Fibroblast of lung (primary cell): ENCODE measurements at places on chromosomes 4 and X. TPM values are rescaled to one million over a fixed set of nuclear protein-coding genes. Genes with fewer than 3 reads are reported as not detected.

- DNase-seq, result no peak
These were observed 526.6 kb upstream of the SLIT2 start for GRCh38 chr4:19725130-19725529.

GRCh38 chr4:157898836-157899605 is 273.8 kb downstream of the GASK1B start:
- DNase-seq, result no peak

DNA sequence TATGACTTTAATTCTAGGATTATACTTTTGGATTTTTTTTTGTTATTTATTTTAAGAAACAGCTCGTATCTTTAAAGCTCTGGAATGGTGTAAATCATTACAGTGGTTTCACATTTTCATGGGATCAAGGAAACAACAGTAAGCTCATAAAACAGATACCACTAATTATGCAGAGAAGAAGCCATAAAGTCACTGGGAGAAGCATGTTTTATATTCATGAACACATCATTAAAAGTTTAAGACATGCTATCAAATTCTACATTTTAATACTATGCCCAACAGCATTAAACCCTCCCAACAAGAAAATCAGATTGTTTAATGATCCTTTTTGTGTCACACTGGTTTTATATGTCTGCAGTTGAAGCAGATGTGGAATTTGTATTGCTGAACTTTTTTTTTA is 149.9 kb downstream of the FBXO8 start:
- no peak for DNase-seq

DNA sequence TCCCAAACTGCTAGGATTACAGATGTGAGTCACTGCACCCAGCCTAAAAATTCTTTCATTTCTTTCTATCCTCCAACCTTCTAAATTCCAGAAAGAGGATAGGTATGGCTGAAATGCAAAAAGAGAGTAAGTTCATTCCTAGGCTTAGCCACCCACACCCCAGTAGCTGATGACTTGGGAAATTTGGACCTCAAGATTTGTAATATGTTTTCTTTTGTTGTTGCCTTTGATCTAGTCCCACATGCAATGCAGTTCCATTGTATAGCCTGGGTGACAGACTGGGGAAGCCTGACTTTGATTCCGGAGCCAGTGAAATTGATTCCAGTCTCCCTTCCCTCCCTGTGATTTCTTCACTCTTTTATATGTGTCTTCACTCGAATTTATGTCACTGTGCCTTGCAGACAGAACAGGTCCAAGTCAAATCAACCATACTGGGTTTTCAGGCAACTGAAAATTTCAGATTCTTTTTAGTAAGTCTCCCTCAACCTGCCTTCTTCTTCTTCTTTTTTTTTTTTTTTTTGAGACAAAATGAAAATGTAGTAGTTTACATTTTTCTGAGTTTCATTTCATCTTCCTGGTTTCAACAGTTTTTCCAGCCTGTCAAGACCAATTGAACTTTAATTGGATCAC is 176.2 kb upstream of the RBPJ start:
- peak; percentile 12 for DNase-seq

DNA sequence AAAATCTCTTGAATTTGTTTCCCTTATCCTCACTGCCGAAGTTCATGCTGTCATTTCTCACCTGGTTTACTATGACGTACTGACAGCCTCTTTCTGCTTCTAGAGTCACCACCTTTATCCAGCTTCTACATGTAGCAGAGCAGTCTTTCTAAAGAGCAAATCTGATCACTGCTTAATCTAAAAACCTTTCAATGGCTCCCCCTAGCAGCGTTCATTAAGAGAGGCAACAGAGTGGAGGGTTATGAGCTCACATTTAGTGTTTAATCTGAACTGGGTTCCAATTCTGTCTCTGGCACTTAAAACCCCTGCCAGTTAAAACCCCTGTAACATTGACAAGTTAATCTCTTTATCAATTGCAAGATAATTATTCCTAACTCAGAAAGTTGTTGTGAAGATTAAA is 4.4 kb downstream of the RBPJ start:
- peak; percentile 51 for DNase-seq

PAGE4 gene
- not detected in 2 replicates for polyA plus RNA-seq

VAMP7 gene
- 52.3 and 68.4 TPM in 2 replicates for polyA plus RNA-seq

- no peak for DNase-seq
These were observed 44.6 kb upstream of the UGT2A1 start for GRCh38 chr4:69697536-69698242.

DNA sequence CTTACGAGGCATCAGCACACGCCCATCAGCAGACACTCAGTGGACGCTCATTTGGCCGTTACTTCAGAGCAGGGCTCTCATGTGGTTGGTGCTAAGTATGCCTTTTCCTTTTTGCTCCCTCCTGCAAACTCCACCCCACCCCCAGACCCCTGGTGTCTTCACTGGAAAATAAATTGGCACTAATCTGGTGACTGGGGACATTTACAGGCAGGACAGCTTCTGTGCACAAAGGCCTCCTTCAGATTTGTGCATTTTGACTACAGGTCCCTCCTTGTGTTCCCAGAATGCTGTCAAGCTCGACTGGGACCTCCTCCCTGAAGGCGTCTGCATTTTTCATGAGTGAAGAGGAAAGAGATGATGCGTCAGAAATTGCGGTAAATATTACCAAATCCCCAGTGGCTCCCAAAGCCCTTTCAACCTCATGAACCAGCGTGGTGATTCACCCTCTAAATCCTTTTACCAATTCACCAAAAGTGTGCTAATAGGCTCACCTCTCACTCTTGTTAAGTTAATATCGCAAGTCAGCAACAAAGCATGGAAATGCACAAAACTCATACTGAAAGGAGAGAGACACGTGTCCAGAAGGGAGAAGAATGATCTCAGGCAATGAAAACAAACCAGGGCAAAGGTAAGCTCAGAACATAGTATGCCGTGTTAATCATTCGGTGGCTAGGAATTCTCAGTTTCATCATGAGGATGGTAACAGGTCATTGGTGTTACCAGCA is 119.0 kb downstream of the NKX6-1 start:
- DNase-seq, result peak; percentile 71

DNA sequence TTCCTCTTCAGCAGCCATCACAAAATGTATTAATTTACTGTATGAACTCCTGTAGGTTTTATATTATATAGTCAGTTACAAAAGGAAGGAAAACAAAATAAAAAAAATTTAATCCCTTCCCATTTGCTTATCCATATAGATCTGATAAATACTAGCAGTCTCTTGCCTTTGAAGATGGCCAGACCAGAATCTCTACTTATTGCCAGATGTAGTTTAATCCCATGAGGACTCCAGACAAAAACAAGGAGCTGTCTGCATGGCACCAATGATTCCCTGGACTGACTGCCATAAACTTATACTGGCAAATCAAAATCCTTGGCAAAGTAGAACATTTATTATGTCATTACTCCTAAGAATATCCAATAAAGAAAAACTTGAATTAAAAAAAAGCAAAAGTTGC is 223.3 kb upstream of the MAB21L2 start:
- DNase-seq, result no peak

- DNase-seq, result no peak
These were observed 845.2 kb downstream of the PCDH18 start for GRCh38 chr4:136687118-136687517.

DNA sequence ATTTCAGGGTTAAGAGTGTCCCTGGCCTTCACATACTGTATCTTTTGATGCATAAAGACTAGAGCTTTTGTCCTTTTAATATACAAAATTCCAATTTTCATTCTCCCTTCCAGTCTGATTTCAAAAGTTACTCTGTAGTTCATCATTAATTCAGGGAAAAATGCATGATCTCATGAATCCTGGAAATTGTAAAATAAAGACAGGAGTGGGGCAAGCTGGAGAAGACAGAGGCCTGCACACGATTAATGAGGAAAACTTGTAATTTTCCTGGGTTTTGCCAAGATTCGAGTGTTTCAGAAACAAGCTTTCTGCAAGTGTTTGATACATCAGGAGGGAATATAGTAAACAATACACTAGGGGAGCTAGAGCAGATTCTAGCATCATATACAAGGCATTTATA is 947.9 kb downstream of the FAT4 start:
- no peak for DNase-seq

CDS1 gene
- polyA plus RNA-seq, result 0.08 and 0.10 TPM in 2 replicates

GRCh38 chr4:168981460-168981859 is 28.6 kb downstream of the CBR4 start:
- peak; percentile 55 for DNase-seq

PLAC1 gene
- 0.22 and 0.26 TPM in 2 replicates for polyA plus RNA-seq

TRPC5OS gene
- polyA plus RNA-seq, result 0.02 TPM in 1 of 2 replicates, not detected in the other

RAB41 gene
- not detected in 2 replicates for polyA plus RNA-seq

GPRIN3 gene
- 0.01 TPM in 1 of 2 replicates, not detected in the other for polyA plus RNA-seq

- no peak for DNase-seq
These were observed 310.2 kb downstream of the HS3ST1 start for GRCh38 chr4:11118513-11118912.

- no peak for DNase-seq
These were observed 5.4 kb downstream of the MEPE start for GRCh38 chr4:87838205-87838604.

- DNase-seq, result peak; percentile 84
These were observed 35.3 kb upstream of the CXCL8 start for GRCh38 chr4:73705056-73705432.

ZCCHC12 gene
- polyA plus RNA-seq, result 0.07 TPM in 1 of 2 replicates, not detected in the other

TAB3 gene
- polyA plus RNA-seq, result 13.0 and 14.9 TPM in 2 replicates

- DNase-seq, result no peak
These were observed 76.9 kb downstream of the PAQR3 start for GRCh38 chr4:78862314-78862737.

DKK2 gene
- polyA plus RNA-seq, result 0.48 and 4.0 TPM in 2 replicates

PARM1 gene
- 0.20 and 0.30 TPM in 2 replicates for polyA plus RNA-seq

DNA sequence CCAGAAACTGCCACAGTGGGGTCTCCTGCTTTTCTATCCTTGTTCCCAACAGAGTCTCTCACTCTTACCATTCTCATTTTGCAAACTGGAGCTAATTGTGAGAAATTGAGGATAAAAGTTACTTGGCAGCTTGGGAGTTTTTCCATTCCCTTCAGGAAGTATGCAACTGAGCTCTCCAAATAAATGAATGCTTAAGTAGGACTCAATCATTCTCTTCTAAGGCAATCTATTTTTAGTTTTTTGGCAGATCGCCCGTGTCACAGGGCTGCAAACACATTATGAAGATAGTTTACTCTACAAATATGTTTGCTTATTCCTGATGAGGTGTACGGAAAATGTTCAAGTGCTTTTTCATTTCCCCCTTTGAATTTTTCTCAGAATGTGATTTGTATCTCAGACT is 5.3 kb downstream of the ASB11 start:
- DNase-seq, result peak; percentile 50

- DNase-seq, result no peak
These were observed 190.7 kb upstream of the ANK2 start for GRCh38 chr4:112858751-112859150.

DNA sequence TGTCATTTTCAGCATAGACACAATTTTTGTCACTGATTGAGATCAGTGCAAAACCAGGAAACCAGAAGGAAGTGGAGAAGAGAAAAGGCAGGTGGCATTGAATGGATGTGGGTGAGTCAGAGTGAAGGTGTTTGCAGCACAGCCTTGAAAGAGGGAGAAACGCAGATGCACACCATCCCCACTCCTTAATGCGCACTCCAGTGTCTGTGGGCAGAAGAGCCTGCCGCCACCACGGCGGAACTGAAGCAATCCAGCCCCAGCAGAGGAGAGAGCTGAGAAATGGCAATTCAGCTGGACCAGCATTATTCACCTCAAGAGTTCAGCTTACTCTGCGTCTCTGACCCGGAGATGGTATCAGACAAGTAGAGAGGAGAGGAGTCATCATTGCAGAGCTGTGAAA is 393.1 kb upstream of the FRG1 start:
- no peak for DNase-seq

MID1IP1 gene
- polyA plus RNA-seq, result 25.7 and 42.8 TPM in 2 replicates
